ENCODE measurements at places on chromosomes 6 and 20.
A peak's percentile ranks its signal among the peaks of the same experiment; 100 is the strongest.

DNA sequence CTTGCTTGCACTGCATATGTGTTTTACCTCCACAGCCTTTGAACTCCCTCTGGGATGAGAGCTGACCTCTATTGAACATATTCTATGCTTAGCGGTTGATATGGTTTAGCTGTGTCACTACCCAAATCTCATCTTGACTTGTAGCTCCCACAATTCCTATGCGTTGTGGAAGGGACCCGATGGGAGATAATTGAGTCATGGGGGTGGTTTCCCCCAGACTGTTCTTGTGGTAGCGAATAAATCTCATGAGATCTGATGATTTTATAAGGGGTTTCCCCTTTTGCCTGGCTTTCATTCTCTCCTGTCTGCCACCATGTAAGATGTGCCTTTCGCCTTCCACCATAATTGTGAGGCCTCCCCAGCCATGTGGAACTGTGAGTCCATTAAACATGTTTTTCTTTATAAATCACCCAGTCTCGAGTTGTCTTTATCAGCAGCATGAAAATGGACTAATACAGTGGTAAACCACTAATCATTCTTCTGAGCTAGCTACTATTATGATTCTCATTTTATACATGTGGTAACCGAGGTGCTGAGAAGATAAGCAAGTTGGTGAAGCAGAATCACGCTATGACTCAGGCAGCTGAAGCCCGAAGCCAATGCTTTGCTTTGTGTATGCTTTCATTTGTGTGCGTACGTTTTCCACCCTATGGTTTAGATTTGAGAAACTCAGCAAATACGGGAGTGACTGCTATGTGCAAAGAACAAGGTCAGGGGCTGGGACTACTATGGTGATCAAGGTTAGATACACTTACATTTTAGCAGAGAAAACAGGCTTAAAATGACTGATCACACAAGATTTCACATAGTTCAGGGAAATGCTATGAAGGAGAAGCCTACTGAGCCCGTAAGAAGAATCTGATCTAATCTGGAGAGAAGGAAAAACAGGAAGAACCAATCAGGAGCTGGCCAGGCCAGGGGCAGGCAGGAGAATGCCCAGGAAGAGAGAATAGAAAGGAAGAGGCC lies 363.5 kb downstream of the ESR1 start:
- no peak for DNase-seq

GRCh38 chr6:125753218-125753936 lies 3.9 kb downstream of the HEY2 start:
- peak; percentile 2 for DNase-seq

DNA sequence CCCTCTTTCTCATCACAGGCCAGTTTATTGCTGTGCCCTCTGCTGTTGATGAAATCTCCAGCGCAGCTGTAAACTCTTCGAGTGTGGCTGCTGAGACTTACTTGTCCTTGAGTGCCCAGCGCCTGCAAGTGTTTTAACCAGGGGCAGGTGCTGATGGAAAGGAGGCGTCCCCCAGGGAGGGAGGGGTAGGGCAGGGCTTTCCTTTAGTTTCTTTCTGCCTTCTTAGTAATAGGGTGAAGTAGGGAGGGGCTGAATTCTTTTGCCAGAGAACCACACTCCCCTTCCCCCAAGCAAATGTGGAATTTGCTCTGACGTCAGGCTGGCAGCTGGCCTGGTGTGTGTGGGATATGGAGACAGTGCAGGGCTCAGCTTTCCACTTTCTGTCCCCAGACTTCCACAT lies 61.2 kb downstream of the IGF2R start:
- peak; percentile 89 for DNase-seq

DNA sequence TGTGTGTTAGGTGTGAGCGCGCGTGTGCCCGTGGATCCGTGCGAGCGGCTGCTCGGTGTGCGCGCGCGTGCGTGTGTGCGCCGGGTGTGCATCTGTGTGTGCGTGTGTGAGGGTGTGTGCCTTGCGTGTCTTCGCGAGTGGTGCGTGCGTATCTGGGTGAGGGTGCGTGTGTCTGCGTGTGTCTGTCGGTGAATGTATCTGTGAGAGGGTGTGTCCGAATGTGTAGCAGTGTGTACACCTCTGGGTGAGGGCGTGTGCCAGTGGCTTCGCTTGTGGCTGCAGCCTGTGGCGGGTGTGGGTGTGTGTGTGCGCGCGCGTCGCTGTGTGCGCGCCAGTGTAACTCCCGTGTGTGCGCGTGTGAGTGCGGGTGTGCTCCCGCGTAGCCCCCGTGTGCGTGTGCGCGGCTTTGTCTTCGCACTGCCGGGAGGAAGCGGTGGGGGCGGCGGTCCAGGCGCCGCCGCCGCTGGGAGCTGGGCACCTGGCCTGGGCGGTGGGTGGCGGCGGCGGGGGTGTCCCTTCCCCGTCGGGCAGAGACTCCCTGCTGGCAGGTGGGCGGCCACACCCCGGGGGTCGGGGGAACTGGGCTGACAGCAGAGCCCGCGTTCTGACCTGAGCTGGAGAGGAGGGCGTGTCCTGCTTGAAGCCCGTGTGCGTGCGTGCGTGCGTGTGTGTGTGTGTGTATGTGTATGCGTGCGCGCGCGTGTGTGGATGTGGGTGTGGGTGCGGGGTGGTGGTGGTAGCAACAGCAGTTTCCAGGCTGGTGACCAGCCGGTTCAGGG lies 61.3 kb upstream of the EPB41L1 start:
- DNase-seq = no peak

DNA sequence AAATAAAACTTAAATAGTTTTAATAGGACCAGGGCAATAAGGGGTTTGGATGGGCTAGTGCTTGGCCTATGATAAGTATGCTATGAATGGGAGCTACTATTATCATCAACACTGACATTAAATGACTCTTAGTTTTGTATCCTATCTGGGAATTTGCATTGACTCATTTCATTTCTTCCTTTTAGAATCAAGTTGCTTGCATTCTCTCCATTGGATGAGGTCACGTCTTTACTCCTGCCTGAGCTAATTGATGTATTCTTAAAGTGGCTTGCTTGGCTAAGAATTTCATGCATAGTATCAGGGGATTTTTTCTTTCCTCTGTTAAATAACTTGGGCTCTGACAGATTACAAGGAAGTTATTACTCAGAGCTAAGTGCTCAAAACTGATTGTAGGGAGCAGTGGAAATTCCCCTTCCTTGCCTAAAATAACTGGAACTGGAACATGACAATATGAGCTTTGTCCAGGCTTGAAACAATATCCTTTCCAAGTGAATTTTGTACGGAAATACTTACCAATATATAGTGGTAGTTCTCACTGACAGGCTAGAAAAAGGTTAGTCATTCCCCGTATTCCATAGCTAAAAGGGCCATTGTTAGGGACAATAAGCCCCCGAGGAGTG lies 169.9 kb downstream of the BCAS1 start:
- DNase-seq = no peak

DNA sequence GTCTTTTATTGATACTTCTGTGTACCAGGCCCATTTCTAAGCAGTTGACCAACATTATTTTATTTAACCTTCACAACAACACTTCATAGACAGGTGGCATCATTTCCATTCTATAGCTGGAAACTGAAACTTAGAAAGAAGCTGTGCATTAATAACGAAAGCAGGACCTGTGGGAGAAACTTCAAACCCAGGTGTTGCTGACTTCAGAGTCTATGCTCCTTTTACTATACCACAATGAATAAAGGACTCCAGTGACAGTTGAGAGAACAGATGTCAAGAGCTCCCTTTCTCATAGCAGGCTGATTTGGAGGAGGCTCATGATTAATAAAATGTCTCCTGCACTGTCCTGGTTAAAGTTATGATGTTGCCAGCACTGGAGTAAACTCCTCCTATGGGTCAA lies 56.6 kb upstream of the POU3F2 start:
- DNase-seq = no peak

DNA sequence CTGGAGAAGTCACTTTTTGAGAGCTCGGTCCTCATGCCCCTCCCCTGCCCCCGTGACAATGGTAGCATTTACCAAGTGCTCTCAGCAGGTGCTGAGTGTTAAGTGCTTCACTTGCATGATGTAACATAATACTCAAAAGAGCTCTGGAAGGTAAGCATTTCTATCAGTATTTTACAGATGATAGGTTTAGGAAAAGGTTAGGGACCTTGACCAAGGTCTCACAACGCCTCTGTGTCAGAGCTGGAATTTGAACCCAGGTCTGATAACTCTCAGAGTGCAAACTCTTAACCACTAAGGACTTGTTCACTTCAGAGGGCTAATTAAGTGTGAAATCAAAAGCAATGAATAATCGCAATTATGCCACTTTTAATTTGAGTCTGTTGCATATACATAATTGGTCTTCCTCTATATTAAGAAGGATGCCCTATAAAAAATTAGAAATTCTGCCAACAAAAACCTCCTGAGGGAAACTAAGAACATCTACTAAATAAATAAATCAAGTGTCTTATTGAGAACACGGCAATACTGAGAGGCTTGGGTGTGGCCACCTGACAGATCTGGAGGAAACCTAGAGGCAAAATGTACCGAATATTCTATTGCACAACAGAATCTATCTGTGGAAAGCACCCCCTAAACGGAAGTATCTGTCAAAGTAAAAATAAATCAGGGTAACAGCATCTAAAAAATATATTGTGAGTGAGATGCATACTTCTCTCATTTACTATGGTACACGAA lies 109.8 kb downstream of the BACH2 start:
- no peak for DNase-seq

GRCh38 chr6:111898452-111898851 lies 25.2 kb upstream of the FYN start:
- DNase-seq = no peak

GRCh38 chr20:56621730-56622129 lies 7.4 kb upstream of the TFAP2C start:
- DNase-seq = no peak

GRCh38 chr20:21074605-21075336 lies 31.4 kb downstream of the LINC00237 start:
- no peak for DNase-seq

- no peak for DNase-seq
Measured at GRCh38 chr6:111738631-111739030, 133.0 kb upstream of the TRAF3IP2 start.

DNA sequence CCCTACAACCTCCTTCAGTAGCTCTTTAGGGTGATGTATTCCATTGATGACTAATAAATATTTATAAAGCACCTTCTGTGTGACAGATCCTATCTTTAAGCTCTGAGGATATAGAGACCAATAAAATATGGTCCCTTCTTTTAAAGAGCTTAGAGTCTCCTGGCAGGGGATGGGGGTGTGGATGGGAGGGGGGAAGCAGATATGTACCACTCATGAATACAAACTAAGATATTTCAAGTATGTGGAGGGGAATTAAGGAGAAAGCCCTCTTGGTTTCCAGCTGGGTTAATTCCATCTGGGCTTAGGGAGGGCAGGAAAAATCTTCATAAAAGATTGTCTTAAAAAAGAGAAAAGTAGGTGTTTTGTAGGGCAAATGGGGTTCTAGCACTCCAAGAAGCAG lies 21.6 kb upstream of the FBXO9 start:
- DNase-seq = no peak

DNA sequence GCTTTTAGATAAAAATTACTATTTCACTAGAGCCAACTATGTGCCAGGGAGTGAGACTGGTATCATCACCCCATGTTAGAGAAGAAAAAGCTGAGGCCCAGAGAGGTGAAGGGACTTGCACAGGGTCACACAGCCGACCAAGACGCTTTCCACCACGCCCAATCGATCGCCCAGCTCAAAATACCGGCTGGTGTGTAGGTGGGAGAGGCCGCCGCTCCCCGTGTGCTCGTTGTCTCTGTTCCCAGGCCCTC lies 253 bp upstream of the SNPH start:
- DNase-seq = no peak

- no peak for DNase-seq
Measured at GRCh38 chr20:6916938-6917337, 149.5 kb downstream of the BMP2 start.

GRCh38 chr6:75800708-75801505 lies 51.9 kb downstream of the MYO6 start:
- no peak for DNase-seq

GRCh38 chr20:51417250-51418136 lies 125.0 kb downstream of the NFATC2 start:
- DNase-seq = no peak

DNA sequence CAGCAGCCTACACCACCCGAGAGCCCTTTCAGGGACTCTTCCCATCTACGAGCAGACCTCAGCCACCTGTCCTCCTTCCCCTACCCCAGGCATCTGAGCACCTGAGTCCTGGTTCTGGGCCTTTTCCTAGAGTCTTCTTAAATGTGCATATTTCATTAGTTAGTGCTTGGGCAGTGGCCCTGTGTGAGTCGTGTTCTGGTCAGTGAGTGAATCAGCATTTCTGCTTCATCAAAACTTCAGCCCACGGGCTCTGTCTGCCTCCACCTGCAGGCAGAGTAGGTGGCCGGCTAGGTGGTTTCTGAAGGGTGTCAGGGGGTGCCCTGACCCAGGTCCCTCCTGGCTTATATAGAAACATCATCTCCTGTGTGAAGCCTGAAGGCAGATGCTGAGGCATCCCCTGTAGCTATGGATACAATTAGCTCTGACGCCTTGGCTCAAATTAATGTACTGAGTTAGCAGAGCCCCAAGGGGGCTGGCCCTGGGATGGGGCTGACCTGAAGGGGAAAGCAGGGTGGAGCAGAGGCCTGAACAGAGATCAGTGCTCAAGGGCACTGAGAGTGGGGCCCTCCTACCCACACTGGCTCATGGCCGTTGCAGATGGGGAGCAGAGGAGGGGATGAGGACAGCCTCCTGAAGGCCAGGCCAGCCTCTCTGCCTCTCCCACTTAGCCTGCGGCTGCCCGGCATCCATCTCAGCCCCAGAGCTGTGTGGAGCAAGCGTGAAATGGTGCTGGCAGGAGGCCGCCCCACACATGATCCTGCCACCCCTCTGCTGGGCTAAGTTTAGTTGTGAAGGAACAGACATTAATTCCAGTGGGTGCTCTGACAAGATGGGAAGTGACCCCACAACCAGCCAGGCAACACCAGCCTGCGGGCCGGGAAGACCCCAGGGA lies 13.6 kb downstream of the IP6K3 start:
- no peak for DNase-seq

GRCh38 chr6:126461045-126461444 lies 121.1 kb downstream of the CENPW start:
- DNase-seq = no peak

DNA sequence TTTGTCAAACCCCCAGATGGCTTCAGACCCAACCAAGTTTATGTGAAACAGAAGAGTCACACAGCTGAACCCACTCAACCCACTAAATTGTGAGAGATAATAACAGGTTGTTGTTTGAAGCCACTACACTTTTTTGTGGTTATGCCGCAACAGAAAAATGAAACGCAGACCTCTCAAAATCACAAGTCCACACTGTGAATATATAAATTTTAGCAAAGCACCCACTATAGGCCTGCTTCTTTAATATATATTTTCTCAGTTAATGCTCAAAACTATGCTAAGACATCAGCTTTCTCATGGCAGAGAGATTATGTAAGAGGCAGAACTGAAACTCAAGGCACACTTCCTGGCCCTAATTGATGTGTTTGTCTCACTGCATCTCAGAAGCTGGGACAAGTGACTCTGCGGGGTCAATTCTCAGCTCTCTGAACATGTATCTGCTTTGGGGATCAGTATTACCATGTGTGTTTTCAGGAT lies 27.7 kb downstream of the MAP3K5 start:
- DNase-seq = no peak
